ENCODE measurements at places on chromosomes 1 and 21.

DNA sequence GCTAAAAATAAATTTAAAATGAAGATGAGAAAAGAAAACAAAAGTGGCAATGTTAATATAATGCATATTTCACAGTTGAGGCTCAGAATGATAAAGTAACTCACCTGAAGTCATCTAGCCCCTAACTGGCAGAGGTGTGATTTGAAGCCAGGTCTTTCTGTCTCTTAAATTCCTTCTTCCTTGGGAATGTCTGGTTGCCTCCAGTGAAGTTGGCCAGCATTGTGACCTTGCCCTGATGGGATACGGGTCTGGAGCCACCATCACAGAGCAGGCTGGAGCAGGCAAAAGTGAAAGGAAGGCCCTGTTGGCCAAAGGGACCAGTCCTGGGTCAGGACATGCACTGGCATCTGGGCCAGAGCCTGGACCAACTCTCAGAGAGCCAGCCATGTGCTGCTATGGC lies 111.7 kb downstream of the EPHB2 start:
- DNase-seq, result no peak

DNA sequence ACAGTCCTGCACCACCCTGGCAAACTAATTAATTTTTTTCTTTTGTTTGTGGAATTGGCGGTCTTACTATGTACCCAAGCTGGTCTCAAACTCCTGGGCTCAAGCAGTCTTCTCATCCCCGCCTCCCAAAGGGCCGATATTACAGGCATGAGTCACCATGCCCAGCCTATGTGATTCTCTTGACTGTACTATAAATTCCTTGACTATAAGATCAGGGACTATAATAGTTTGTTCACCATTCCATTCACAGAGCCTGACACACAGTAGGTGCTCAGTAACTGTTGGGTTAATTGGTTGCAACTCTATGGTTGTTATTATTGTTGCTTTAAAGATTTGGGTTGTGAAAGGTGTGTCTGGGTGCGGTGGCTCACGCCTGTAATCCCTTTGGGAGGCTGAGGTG lies 17.2 kb downstream of the DAP3 start:
- no peak for DNase-seq

GRCh38 chr1:39711966-39712340 lies 20.7 kb upstream of the HPCAL4 start:
- no peak for DNase-seq

DNA sequence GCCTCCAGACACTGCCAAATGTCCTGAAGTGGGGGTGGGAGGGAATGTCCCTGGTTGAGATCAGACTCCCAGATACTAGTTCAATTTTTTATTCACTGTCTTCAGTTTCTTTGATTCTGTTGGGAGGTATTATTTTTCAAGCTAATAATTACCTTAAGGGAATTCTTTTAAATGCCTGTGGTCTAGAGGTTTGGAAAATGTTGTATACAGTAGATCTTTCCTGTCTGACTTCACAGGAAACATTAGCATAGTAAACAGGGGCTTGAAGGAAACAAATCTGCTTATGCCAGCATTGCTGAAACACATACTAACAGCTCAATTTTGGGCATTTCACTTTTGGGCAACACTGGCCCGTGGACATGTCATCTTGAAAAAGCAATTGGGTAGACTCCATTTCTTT lies 84.3 kb upstream of the HP1BP3 start:
- DNase-seq, result no peak

GRCh38 chr1:247884797-247885413 lies 10.5 kb upstream of the OR2W3 start:
- no peak for DNase-seq

DNA sequence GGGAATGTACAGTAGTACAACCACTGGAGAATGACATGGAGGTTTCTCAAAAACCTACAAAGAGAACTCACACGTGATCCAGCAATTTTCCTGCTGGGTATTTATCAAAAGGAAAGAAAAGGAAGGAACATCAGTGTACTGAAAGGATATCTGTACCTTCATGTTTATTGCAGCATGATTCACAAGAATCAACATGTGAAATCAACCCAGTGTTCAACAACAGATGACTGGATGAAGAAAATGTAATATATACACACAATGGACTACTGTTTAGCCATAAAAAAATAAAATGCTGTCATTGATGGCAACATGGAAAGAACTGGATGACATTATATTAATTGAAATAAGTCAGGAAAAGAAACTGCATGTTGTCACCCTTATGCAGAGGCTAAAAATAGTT lies 19.0 kb upstream of the CYP4A11 start:
- no peak for DNase-seq

DNA sequence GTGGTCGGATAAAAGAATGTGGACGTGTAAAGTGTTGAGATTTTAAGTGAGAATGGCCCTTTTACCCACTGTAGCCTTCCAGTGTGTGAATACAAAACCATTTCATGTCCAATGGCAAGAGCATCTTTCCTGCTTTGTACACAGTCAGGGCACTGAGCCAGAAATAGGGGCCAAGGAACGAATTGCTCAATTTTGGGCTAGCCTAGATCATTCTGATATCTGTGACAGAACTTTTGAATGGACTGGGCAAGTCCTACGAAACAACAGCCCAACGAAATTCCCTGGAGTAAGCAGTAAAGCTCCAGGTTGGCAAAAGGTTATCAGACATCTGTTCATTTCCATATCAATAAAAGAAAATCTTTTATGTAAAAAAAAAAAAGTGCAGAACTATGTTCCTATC lies 5.5 kb downstream of the KIF26B start:
- no peak for DNase-seq

DNA sequence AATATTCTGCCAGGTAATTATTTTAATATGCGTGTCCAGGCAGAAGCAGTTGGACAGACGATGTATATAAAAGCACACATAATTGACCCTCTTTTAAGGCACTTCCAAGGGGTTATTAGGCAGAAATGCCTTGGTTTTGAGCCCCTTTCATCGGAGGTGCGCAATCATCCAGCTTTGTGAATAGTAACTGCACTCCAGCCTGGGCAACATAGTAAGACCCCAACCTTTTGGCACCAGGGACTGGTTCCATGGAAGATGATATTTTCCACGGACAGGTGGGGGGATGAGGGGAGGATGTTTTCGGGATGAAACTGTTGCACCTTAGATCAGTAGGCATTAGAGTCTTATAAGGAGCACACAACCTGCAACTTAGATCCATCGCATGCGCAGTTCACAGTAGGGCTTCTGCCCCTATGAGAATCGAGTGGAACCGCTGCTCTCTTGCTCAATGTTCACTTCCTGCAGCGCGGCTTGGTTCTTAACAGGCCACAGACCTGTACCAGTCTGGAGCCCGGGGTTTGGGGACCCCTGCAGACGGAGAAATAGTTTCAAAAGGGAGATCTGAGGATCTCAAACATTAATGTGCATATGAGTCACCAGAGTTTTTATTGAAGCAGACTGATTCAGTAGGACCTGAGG lies 1.8 kb upstream of the MCOLN2 start:
- no peak for DNase-seq

- no peak for DNase-seq
Observed at GRCh38 chr21:29943885-29944284, 4.1 kb upstream of the GRIK1 start.

- no peak for DNase-seq
Observed at GRCh38 chr1:96362623-96363022, 359.0 kb upstream of the PTBP2 start.

GRCh38 chr1:154726896-154727753 lies 119.1 kb upstream of the ADAR start:
- DNase-seq, result no peak

DNA sequence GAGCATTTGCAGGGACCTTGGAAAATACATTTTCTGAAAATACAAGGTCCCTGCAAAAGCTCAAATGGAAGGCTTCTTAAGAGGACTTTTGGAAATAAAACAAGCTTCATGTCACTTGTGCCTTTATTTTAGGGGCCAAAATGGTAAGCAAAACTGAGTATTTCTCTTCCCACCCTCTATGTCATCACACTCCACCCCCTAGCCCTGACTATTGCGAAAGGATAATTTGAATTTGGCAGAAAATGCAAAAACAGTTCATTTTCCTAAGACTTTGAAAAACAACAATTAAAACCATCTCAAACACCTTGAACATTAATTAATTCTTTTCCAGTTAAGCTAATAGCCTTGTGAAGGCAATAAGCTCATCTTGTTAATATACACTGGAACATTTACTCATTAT lies 201.7 kb downstream of the TM2D1 start:
- DNase-seq, result no peak

All from CD4-positive, CD25-positive, alpha-beta regulatory T cell (primary cell).